ENCODE measurements at places on chromosomes 13 and 19.

GRCh38 chr19:1304197-1304924 is 18.7 kb downstream of the EFNA2 start:
- DNase-seq = no peak

GRCh38 chr19:40666803-40667438 is 23.5 kb downstream of the NUMBL start:
- DNase-seq = no peak

DNA sequence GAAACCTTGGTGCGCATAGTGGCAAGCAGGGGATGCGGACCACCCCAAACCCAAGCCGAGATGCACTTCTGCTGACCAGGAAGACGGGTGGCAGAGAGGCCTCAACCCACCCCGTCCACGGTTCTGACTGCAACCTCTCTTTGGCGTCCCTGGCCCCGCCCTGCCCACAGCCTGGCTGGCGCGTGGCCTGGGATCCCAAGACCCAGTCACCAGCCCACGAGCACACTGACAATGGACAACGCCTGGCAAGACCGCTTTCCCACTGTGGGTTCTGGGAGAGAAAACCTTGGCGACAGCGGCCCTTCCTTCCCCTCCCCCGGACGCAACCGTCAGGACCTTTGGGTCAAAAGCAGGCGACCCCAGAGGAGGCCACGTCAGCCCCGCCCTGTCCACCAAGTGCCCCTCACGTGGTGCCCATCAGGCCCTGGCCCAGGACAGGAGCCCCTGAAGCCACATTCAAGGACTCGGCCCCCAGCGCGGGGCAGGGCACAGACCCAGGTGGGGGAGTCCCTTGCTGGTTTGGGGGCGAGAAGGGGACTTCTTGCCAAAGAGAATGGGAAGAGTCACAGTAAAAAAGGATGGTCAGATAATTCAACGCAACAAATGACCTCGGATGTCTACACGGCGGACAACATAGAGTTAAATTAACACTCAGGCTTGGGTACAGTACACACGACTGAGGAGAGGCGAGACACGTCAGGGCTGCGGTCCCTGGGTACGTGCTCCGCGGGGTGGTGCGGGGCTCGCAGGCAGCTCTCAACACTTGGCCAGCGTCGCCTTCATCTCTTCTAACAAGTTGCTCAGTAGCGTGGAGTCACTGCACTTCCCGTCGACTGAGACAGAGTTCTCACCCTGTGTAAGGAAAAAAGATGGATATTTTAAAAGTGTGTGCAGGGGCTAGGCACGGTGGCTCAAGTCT is 5.0 kb downstream of the IZUMO4 start:
- no peak for DNase-seq

GRCh38 chr19:38015216-38015615 is 108.2 kb downstream of the SIPA1L3 start:
- DNase-seq = no peak

- peak; percentile 15 for DNase-seq
Measured at GRCh38 chr19:17797424-17798201, 2.7 kb downstream of the B3GNT3 start.

DNA sequence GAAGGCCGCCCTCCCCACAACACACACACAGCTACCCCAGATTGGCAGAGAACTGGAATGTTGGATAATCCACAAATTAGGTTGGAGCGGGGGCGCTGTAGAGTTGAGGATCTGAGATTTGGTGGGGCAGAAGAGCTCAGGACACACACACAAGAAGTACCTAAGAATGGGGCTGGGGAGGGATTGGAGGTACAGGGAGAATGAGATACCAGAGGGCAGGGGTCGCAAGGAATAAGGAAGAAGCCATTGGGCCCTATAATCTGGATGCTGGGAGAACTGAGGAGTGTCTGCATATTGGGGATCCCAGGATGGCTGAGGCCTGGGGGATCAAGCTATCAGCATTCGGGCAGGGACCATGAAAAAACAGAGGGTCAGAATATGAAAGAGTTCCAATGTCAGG is 11.5 kb downstream of the SYT3 start:
- DNase-seq = no peak

DNA sequence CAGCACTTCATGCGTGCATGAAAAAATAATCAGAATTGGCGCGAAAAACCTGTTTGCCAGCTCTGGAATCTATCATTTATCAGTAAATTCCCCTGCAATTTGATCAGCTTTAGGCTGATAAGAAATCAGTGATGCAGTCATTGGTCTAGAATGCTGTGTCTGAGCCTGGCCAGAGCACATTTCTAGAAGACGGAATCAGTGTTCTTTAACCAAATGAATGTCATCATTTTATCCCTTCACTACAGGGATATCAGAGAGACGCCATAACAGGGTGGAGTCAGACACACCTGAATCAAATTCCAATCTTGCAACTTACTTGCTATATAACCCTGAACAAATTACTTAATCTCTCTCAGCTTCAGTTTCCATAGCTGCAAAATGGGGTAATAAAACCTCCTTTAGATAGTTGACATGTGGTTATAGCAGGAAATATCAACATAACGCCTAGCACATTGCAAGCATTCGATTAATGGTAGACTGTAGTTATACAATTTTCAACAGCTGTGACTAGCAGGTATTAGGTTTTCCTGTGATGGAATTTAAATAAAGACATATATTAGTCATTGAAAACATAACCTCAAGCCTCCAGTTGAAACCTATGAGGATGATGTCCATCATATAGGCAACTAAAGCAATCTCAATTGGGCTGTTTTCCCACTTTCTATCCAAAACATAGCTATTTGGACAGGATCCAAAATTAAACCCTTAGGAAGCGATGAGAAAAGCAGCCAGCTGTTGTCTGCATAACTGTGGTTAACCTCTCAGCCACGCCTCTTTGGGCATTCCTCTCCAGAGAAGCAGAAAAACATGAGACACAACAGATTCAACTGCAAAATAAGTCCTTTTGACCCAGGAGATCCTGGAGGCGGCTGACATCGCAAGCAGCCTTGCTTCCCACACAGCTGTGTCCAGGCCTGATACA is 51.6 kb upstream of the UBL3 start:
- DNase-seq = peak; percentile 54

DNA sequence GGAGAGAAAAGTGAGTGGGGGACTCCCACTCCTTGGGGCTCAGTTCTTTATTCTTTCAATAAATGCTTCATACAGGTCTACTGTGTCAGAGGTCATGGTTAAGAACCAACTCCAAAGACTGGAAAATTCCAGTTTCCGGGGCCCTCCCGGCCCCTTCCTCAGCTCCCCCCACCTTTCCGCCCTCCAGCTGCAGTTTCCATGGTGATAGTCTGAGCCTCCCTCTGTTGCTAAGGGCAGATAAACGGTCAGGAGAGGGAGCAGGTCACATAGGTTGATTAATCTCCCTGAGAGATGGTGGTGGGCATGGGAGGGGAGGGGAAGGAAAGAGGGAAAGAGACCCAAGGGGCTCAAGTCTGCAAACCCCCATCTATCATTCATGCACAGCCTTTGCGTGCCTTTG is 131.5 kb upstream of the USP29 start:
- no peak for DNase-seq

DNA sequence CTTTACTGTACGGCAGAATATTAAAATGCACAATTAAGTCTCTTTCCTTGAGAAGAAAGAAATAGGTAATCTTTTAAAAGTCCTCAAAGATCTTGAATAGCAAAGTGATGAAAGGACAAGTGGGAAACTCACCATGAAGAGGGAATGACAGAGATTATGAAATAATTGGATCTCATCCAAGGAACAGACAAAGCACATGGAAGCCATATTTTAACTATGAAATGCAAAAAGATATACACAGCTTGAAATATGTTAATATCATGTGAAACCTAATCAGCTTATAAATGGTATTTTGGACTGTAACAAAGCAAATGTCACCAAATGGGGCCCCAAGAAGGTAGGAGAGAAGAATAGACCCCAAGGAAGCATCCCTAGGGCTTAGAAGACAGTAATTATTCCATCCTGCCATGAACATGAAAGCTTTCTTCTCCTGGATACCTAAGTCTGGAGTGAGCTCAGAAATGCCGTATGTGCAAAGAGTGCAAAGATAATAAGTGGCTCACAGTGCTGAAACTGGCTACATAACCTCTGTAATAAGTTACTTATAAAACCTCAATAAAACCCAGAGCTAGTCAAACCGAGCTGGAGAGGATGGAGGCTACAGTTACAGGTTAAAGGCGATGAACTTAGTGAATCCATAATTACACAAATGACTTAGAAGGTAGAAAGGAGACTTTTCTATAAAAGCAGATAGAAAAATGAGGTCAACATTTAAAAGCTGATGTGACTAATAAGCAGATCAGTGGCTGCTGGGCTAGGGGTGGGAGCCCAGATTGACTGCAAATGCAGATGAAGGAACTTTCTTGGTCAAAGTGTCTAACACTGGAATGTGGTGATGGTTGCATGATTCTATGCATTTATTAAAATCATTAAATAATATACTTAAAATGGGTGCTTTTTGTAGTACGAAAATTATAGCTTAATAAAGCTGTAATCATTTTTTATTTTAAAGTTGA is 34.4 kb downstream of the DCLK1 start:
- DNase-seq = no peak

DNA sequence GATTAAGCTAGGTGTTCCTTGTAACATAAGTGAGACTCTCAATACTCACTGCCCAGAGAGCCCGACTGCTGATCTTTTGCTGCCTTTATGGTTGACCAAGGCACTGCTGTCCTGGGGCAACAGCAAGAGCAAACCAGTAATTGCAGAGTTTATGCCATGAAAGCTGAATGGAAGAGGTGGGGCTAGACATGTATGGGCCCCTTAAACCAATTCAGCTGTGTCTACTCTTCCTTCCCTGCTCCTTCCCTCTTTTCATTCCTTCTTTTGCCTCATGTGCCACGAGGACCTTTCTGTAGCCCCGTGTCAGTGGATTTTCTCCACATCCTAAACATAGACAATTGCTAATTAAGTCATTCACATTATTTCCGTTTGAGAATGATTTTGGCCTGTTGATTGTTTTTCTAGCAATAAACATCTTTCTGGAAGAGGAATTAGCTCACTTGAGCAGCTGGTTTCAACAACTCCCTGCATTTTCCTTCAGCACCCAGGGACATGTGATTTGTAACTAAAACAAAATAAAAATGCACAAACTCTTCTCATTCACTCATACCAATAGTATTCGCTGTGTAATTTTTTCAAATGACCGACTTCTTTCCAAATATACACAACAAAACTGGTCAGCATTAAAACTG is 40.5 kb downstream of the RAP2A start:
- DNase-seq = no peak

- DNase-seq = no peak
Measured at GRCh38 chr19:12581100-12581499, 29.5 kb downstream of the ZNF490 start.

All from CD4-positive, alpha-beta T cell treated with Interleukin-6 for 4 hours (primary cell).